ENCODE measurements at places on chromosomes 2 and 18. TPM values are rescaled to one million over a fixed set of nuclear protein-coding genes. Genes with fewer than 3 reads are reported as not detected.

CNGA3 gene
- total RNA-seq = 0.48 TPM

PLEKHH2 gene
- total RNA-seq = 14.4 TPM

RAMP1 gene
- 11.3 TPM for total RNA-seq

TCF23 gene
- total RNA-seq = not detected

LIMS4 gene
- 0.21 TPM for total RNA-seq

IL1A gene
- 3.3 TPM for total RNA-seq

PKDCC gene
- total RNA-seq = 0.53 TPM

DSC3 gene
- total RNA-seq = 210 TPM

TUBA4B gene
- total RNA-seq = not detected

DNA sequence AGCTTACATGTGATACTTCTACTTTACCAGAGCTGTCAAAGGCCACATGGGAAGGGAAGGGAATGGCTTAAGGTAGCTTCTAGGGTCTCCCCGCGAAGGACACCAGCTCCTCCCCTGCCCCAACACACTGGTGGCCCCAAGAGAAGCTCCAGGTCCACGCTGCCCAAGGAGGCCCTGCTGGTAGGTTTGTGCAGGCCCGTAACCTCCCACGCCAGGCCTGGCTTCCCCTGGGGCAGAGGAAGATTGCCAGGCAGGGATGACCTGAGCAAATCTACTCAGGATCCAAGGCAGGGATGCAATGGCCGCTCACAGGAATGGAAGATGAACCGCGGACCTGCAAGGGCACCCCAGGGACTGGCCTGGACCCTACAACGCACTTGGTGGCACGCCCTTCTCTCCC is 205.1 kb downstream of the MGAT5 start:
- DNase-seq = no peak

- DNase-seq = no peak
Measured at GRCh38 chr2:27369471-27370025, 590 bp downstream of the EIF2B4 start.

DNA sequence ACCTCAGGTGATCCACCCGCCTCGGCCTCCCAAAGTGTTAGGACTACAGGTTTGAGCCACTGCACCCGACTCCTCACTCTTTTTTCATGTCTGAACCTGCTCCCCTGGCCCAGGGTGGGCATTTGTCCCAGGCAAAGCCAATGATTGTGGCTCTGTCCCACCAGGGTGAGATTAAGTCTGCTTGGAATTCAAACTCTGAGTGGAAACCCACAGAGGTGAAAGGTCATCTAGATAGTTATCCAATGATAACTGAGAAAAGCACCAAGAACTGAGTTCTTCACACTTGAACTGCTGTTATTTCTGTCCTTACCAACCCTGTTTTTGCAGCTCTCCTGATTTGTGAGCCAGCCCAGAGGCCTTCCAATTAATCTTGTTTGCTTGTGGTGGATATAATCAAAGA is 62.4 kb upstream of the ACVR1 start:
- no peak for DNase-seq

DNA sequence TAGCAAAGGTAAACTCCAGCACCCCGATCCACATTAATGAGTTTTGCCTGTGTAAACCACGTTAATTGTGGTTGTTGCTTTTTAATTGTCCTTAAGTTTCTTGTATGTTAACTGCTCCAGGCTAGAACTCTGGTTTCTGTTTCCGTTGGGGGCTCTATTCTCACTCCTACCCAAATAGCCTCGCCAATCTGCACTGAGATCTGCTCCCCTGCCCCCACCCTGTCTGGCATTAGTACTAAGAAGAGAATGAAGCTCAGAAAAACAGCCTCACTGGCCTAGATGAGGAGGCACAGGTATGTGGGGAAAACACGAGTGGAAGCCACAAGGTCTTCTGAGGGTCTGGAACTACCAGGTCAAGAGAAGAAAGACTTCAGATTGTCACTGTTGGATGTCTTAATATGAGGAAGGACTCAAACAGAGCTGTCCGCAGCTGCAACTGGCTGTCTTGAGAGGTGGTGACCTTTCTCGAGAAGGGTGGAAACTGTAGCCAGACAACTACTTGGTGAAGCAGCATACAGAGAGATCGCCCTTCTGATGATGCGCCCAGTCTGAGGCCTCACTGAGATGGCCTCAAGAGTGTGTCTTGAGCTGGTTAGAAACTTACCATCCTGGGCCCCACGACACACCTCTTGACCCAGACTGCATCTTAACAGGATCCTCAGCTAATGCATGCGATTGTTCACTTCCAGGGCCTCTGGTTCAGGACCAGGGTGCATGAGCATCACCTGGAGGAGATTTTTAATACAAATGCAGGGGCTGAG is 73.1 kb downstream of the TGOLN2 start:
- no peak for DNase-seq

DNA sequence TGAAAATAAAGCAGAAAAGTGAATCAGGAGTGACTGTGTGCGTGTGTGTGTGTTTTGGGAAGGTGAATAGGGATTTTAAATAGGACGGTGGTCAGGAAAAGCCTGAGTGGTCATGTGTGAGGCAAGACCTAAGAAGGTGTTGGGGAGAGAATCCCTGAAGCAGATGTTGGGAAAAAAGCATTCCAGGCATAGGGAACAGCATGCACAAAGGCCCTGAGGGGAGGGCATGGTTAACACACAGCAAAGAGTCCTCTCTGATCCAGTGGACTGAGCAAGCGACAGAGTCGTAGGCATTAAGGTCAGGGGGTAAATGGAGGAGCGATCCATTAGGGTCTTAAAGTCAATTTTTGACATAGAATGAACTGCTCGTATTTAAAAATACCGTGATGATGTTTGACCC is 34.0 kb upstream of the OTOS start:
- no peak for DNase-seq

DNA sequence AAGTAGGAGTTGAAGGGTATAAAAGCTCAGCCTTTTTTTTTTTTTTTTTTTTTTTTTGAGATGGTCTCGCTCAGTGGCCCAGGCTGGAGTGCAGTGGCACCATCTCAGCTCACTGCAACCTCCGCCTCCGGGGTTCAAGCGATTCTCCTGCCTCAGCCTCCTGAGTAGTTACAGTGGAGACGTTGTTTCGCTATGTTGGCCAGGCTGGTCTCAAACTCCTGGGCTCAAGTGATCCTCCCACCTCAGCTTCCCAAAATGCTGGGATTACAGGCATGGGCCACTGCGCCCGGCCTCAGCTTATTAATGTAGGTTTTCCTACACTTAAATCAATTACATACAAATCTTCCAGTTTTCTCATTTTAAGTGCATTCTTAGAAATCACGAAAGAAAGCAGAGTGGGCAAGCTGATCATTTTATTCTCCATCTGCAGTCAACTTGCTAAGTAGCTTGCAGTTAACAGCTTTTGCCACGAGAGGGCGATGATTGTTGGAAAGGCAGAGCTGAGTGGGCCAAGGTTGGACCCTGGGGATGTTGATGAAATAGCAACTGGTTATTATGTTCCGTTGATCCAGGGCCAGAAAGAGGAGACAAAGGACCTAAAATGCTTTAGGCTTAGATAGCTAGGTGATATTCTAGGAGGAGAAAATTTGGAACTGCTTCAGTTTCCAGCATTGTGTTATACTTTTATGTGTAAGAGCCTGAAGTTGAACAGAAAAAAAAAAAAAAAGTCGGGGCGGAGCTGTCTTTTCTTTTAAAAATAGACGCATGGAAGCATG is 234.4 kb upstream of the EPAS1 start:
- DNase-seq = no peak

DNA sequence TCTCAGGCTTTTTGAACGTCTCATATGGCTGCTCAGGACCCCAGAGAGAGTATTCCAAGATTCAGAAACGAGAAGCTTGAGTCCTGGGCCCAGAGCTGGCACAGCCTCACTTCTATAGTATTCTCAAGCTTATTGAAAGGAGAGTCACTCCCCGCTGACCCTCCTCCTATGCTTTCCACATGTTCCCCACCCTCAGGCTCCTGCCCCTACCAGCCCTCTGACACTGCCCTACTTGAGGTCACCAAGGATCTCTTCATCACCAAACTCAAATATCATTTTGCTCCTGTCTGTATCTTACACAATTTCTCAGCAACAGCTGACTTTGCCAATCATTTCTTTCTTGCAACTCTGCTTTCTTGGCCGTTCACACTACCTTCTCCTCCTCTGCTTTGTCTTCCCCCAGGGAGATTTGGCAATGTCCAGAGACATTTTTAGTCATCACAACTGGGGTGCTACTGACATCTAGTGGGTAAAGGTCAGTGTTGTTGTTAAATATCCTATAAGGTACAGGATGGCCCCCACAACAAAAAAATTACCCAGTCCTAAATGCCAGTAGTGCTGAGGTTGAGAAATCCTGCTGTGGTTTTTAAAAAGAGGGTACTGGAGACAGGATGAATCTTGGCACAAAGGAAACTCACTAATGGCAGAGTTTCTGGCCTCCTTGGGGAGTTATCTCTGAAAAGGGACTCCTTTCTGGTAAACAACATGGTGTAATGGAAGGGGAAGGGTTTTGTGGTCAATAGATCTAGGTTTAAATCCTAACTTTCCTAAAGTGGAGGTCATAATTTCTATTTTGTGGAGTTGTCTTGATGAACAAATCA is 26.9 kb upstream of the INSIG2 start:
- no peak for DNase-seq

- no peak for DNase-seq
Measured at GRCh38 chr2:237128845-237129592, 43.3 kb downstream of the COPS8 start.

DNA sequence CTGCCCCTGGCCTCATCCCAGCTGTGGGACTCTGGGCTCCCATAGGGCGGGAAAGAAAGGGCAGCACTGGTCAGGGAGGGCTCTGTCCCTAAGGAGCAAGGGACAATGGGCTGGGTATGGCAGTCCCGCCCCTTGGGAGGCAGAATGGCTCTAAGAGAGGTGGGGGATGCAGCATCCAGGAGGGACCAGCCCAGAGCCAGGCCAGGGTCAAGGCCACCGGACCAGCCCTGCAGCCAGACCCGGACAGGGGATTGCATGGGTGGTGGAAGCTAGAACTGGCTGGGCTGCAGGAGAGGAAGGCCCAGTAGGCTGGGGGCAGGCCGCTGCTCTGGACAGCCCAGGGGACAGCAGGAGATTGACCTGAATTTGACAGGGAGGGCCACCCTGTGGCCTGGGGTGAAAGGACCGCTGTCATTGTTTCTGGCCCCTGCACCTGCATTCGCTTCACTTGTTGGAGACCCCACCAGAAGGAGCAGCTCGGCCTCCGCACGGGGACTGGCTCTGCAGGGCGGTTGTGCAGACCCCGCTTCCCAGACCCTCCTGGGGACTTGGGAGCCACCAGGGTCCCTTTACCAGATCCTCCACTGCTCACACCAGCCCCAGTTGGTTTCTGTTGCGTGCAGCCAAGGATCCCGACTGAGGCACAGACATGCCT is 14.6 kb downstream of the RAMP1 start:
- no peak for DNase-seq

DNA sequence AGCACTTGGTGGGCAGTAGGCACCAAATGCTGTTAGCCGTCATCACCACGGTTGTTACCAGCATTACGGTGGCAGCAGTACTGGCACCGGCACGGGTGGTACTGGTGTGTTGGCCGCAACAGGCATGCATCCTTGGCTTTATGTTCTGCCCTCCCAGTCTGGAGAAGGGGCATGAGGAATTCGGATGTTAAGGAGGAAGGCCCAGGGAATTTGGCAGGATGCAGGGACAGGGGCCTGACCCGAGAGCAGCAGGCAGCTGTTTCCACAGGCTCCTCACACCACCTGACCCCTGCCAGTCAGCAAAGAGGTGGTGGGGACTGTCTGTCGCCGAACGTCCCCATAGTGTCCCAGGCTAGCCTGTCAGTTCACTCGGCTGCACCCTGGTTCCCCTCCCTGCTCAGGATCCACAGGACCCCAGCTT is 79.0 kb downstream of the EDAR start:
- no peak for DNase-seq

GRCh38 chr2:95036596-95037383 is 11.3 kb downstream of the MAL start:
- no peak for DNase-seq

DNA sequence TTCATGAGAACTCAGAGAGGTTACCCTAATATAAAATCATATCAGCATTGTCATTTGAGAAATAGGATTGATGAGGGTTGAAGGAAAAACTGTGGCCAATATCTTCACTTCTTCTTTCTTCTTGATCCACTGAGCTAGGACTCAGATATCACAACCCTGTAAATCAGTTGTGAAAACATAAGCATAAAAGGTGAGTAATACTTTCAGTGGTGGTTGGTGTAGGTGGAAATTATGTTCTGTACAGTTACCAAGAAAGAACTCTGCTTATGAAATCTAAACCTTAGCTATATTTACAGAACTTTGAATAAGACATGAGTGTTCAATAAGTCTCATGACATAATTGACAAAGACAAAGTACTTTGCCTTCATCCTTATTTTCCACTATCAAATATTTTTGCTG is 56.3 kb downstream of the PAX3 start:
- no peak for DNase-seq

- DNase-seq = no peak
Measured at GRCh38 chr18:44051026-44051425, 629.7 kb upstream of the SETBP1 start.

- no peak for DNase-seq
Measured at GRCh38 chr18:42287047-42287446, 332.0 kb downstream of the PIK3C3 start.

- no peak for DNase-seq
Measured at GRCh38 chr2:170218931-170219330, 41.0 kb downstream of the MYO3B start.

- DNase-seq = no peak
Measured at GRCh38 chr2:128742467-128742866, 423.8 kb upstream of the HS6ST1 start.

GRCh38 chr2:30692829-30693275 is 114.4 kb downstream of the CAPN13 start:
- no peak for DNase-seq

- DNase-seq = no peak
Measured at GRCh38 chr2:8548619-8549150, 133.2 kb upstream of the ID2 start.

DNA sequence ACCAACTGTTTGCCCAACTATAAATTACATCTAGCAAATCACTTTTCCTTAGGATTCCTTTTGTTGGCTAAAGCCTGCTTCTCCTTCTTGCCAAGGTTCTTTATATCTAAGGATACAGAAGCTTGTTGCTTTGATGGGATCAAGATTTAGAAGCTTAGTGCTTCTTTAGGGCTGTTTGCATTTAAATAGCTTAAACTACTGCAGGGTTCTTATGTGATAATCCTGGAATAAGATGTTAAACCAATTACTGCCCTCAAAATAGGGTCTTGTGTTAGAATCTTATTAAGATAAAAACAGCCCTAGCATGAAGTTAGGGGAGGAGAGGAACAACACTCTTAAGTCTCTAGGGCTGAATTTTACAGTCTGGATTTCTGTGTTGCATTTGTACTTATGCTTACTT is 64.2 kb downstream of the KIF5C start:
- DNase-seq = no peak

GRCh38 chr2:234241656-234242458 is 191.4 kb downstream of the SPP2 start:
- DNase-seq = no peak

DNA sequence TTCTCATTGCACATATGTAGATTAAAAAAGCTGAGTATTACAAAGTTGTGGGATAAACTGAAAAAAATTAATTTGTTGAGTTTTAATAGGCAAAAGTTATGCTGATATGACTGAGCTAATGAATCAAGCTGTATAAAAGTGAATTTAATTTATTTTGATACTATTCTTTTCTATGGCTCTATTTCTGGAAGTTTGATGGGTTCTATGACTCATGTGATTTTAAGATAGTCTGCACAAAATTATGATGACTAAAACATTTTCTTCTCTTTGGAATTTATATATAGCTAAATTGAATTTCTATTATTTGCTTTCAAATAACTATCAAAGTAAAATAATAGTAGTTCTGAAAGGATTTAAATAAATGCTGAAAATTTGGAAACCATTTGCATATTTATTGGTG is 71.0 kb upstream of the MMADHC start:
- no peak for DNase-seq

GRCh38 chr2:120419073-120419472 is 73.1 kb downstream of the INHBB start:
- no peak for DNase-seq

All from esophagus squamous epithelium (tissue), 5 donors.